ENCODE measurements at places on chromosomes 7 and 10. TPM values are rescaled to one million over a fixed set of nuclear protein-coding genes. Genes with fewer than 3 reads are reported as not detected.

SFRP5 gene
- 0.64 TPM for total RNA-seq

SLC26A5 gene
- not detected for total RNA-seq

DNA sequence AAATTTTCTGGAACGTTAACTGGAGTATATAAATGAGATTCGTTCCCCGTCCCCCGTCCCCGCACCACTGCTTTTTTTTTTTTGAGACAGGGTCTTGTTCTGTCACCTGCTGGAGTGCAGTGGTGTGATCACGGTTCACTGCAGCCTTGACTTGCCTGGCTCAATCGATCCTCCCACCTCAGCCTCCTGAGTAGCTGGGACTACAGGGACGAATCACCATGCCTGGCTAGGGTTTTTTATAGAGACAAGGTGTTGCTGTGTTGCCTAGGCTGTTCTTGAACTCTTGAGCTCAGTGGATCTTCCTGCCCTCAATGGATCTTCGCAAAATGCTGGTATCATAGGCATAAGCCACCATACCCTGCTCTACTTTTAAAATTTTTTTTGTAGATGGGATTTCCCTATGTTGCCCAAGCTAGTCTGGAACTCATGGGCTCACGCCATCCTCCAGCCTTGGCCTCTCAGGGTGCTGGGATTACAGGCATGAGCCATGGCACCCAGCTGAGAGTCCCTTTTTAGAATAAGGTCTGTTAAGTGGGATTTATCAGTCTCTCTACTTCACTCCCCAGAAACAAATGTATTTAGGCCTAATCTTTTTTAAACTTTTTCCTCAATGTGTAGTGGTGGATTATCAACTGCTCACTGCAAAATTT is 122.9 kb downstream of the LYZL1 start:
- DNase-seq = no peak

GRCh38 chr7:129244220-129244619 is 19.4 kb downstream of the AHCYL2 start:
- no peak for DNase-seq

DNA sequence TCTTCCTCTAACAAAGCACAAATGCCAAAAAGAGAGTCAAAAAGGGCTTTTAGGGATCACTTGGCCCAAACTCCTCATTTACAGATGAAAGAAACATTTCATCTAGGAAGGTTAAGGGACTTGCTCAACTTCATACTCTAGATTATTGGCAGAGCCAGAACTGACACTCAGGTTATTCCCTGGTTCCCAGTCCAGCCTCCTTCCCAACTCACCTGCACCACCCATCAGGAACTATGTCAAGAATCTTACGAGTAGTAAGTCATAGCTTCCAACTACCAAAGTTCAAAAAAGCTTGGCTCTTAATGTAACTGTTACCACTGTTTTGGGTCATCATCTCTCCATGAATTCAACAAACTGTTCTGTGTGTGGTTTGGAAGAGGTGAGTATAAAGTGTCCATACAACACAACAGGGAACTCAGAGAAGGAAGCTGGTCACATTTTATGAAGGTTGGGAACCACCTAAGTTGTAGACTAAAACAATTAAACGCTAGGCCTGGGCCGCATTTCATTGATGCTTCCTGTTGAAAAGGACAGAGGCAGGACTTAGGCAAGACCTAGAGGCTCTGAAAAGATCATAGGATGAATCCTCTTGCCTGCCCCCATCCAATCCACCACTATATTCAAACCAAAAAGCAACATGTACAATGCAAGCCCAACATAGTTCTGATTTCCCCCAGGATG is 9.1 kb downstream of the PIK3AP1 start:
- no peak for DNase-seq

DNA sequence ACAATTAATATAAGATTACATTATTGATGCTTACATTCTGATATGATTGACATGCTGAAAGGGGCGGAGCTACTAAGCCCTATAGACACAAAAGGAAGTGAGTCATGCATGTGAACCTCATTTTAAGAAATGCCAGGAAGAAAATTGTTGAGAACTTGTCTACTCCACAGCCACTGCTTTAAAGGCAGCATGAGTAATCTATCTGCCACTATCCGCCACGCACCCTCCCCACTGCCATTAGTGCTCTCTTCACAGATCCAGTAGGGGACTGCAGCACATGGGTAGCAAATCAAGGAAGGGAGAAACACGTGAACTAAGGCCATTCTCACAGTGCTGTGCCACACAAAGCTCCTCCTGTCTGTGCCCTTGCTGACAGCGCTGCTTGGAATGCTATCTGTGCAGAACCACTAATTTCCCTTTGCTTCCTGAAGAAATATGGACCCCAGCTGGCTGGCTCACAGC is 524.8 kb downstream of the GRM8 start:
- DNase-seq = peak; percentile 17

DNA sequence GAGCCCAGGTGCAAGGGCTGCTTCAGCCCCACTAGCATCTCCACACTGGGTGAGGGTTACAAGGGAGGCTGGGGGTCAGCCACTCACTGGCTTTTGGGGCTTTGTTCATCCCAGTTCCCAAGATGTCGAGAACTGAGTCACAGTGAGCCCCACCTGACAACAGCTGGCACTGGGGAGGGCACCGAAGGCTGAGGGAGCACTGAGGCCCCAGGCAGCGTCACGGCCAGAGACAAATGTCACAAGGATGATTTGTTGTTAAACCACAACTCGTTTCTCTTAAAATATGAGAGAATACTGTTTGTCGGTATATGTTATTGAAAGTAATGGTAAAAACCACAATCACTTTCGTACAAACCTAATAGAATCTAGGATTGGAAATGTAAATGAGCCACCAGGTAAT is 219.9 kb downstream of the CELF2 start:
- DNase-seq = no peak

DNA sequence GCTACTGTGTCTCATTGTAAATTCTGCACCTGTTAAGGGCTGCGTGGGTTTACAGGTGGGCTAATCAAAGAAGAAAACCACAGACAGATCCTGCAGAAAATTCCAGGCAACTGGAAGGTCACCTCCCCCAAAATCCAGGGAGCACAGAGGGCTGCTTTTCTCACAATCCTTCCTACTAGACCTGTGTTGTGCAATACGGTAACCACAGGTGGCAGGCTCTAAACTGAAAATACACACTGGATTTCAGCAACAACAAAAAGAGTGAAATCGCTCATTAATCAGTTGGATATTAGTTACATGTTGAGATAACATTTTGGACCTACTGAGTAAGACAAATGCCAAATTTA is 83.2 kb downstream of the SLC16A9 start:
- DNase-seq = no peak

- DNase-seq = no peak
Measured at GRCh38 chr7:67547183-67547907, 550.7 kb downstream of the TYW1 start.

- no peak for DNase-seq
Measured at GRCh38 chr10:36266923-36267322, 624.8 kb upstream of the FZD8 start.

DNA sequence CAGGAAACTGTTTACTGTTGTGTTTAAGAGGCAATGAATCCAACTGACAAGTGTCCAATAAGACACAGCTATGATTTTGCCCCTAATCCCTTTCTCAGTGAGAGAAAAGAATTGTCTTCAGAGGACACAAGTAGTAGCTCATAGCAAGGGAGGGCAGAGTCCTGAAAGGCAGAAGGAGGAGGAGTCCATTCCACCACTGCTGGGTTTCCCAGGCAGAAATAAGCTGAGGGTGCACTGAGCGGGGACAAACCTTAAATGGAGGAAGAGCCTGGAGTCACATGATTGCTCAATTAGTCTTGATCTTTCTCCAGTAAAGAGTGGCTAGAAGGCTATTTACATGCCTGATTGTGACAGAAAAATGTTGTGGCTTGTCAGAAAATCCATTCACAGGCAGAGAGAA is 573.8 kb downstream of the POM121L12 start:
- DNase-seq = no peak

GRCh38 chr10:97131666-97132065 is 54.1 kb downstream of the SLIT1 start:
- DNase-seq = no peak

- DNase-seq = no peak
Measured at GRCh38 chr7:107982918-107983389, 20.0 kb downstream of the LAMB1 start.

DNA sequence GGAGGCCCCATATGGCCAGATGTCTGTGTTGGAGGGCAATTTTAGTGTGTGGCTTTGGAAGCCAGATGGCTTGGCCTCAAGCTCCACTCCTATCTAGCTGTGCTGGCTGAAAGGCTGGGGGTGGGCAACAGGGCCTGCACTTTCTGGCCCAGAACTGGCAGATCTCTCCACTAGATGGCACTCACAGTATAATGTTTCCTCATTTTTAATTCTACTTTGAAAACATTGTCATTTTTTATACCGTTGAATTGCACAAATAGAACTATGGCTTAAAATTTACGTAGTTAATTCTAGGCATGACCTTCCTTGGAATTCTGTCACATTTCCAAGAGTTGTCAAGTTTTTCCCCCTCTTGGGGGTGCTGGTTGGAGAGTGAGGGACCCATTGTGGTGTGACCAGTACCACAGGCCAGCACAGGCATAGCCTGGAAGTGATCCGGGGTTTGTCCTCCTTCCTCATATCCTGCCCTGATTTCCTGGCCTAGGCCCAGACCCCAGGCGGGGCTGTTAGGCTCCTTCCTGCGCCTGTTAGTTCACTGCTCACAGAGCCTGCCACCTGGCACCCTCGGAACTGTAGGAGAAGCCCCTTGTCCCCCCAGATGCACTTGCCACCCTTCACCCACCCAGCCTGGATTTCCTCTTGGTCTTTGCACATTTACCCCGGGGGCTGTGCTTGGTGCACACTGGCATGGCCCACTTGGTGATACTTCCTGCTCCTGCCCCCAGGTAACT is 52.8 kb downstream of the ARHGAP22 start:
- DNase-seq = peak; percentile 22

- no peak for DNase-seq
Measured at GRCh38 chr10:188546-188945, 53.3 kb downstream of the ZMYND11 start.

GRCh38 chr7:152667958-152668357 is 8.0 kb downstream of the XRCC2 start:
- no peak for DNase-seq

GRCh38 chr10:119029613-119030420 is at the start of gene NANOS1:
NANOS1 (plus strand) TSS chr10:119029714; CDS start chr10:119029802, 88 bp downstream.
- DNase-seq = no peak

DNA sequence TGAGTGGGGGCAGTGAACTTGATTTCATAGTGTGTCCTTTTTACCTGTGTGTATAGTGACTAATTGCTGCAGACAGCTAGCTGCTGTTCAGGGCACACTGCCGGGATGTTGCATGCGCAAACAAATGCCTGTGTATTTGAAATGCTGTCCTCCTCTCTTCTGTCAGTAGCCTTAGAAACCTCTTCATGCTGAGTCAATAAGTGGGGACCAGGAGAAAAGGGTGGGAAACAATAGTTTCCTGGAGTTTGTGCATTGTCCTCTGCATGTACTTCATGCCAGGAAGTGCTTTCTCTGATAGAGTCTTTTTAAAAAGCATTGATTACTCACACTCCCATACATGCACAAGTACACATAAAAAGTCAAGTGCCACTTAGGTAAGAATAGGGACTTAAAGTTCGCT is 1183.7 kb upstream of the CELF2 start:
- DNase-seq = no peak

DNA sequence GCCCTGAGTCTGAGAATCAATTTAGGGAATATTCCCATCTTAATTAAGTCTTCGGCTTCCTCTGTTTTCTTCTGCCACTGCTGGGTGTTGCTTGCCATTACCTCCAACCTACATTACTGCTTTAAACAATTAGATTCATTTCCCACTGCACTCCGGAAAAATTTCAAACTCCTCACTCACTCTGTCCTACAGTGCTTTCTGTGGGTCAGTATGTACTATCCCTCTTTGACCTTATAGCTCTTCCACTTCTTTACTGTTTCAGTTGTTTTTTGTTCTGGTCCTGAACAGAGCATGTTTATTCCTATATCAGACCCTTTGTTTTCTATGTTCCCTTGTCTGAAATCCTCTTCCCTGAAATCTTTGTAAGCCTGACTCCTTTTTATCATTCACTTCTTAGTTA is 160.6 kb downstream of the MAGI2 start:
- DNase-seq = no peak

GRCh38 chr10:42872865-42873435 is 90.4 kb downstream of the BMS1 start:
- DNase-seq = no peak

GRCh38 chr10:90745565-90745964 is 112.3 kb downstream of the HTR7 start:
- DNase-seq = no peak

GRCh38 chr10:93816123-93816747 is 58.5 kb downstream of the LGI1 start:
- DNase-seq = no peak

DNA sequence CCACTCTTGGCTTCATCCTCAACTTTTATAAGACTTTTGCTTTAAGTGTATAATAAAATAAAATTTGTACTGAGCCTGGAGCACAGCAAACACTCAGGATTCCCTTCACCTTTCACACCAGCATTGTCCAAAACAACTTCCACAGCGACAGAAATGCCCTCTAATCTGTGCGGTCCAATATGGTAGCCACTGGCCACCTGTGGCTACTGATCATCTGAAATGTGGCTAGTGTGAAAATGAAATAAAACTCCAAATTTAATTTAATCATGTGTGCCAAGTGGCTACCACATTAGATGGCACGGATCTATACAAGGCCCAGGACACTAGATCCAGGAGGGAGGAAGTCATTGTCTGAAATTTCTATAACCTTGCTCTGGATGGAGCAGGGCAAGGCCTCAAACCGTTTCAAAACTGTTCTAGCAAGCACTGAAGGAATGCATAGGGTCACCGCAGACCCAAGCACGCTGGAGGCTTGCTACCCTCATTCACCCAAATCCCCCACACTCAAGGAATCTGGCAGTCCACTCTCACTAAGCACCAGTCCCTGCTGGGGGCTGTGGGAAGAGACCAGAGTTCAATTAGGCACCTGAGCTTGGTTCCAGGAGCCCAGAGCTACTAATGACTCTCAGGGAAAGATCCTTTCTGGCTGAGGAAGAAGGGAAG is 6.3 kb upstream of the MYO1G start:
- DNase-seq = no peak
